Activated T-helper 1 cell treated with Interleukin-2 at 50 U/mL for 16 hours (primary cell): ENCODE measurements at places on chromosomes 5 and 9.

- no peak for DNase-seq
Observed at GRCh38 chr5:110855961-110856360, 117.2 kb downstream of the SLC25A46 start.

DNA sequence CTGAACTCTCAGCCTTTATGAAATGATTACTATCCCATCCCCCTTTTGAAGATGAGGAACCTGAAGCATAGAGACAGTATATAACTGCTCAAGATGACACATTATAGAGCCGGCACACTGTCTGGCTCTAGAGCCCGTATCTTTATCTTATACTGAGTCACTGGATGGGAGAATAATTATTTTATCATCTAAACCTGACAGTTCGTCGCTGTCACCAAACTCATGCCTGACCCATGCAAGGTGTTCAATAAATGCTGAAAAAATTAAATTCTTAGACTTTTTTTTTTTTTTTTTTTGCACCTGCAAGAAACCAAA is 38.8 kb downstream of the HOMER1 start:
- DNase-seq = no peak

- no peak for DNase-seq
Observed at GRCh38 chr9:33300546-33300945, 10.2 kb downstream of the NFX1 start.

- DNase-seq = no peak
Observed at GRCh38 chr5:66850354-66851075, 254.3 kb downstream of the MAST4 start.

DNA sequence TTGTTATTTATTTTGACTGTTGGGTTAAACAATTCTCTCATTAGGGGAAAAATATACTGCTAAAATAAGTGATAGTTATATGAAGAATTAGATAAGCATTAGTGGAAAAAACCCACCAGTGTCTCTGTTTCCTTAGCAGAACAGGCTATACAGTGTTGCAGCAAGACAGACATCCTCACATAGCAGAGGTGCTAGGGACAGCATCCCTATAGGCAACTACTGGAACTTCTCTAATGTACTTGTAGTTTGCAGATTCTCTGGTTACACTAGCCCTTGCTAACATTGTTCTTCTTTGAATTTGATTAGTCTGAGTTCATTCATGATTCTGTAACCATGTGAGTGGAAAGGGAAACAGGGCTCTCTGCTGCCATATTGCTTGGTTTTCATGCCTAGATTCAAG is 661.8 kb upstream of the RGMB start:
- no peak for DNase-seq

DNA sequence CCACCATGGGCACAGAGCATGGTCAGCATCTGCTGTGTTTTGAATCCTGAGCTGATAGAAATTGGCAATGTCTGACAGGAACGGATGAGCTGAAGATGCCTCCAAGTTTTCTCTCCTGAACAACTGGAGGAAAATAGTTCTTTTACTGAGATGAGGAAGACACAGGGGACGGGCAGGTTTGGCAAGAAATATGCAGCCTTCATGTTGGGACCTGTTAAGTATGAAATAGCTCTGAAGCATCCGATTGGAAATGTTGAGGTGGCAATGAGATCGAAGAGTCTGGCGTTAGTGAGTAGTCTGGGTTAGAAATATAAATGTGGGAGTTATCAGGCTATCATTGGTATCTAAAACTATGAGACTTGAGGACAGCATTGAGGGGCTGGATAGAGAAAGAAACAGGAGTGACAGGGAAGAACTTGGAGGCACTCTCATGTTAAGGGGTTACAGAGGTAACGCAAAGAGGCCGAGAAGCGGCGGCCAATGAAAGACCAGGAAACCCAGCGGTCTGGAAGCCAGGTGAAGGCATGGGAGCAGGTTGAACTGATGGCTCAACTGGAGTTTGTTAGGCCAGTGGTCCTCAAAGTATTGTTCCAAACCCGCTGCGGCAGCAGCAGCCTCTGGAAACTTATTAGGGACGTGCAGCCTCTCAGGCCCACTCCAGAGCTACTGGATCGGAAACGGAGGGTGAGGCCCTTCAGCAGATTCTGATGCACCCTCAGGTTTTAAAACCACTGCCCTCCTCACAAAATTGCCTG is 1.0 kb upstream of the MAMDC2 start:
- no peak for DNase-seq

- no peak for DNase-seq
Observed at GRCh38 chr9:81537964-81538363, 151.4 kb downstream of the TLE1 start.

DNA sequence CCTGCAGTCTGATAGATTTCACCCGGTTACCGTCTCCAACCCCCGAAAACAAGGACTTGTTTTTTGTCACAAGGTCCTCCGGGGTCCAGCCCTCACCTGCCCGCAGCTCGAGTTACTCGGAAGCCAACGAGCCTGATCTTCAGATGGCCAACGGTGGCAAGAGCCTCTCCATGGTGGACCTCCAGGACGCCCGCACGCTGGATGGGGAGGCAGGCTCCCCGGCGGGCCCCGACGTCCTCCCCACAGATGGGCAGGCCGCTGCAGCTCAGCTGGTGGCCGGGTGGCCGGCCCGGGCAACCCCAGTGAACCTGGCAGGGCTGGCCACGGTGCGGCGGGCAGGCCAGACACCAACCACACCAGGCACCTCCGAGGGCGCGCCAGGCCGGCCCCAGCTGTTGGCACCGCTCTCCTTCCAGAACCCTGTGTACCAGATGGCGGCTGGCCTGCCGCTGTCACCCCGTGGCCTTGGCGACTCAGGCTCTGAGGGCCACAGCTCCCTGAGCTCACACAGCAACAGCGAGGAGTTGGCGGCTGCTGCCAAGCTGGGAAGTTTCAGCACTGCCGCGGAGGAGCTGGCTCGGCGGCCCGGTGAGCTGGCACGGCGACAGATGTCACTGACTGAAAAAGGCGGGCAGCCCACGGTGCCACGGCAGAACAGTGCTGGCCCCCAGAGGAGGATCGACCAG is 121.3 kb downstream of the DAB2IP start:
- no peak for DNase-seq

- DNase-seq = no peak
Observed at GRCh38 chr9:19156805-19157204, 29.5 kb upstream of the PLIN2 start.

DNA sequence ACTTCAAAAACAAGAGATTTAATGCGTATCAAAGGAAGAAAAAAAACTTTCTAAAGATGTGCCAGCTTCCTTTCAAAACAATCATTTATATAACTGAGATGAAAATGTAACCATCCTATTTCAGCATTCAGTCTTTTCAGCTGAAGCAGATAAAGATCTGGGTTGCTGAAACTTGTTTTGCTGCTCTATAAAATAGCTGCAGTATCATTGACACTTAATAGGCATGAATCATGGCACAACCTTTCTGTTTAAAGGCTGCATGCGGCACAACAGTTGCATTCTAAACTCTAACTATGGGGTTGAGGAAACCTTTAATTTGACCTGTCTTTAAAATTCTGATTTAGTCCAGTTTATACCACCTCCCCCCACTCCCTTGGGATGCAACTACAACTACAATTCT is 196.7 kb downstream of the MPDZ start:
- no peak for DNase-seq
